ENCODE measurements at places on chromosomes 11 and 22.

- peak; percentile 61 for DNase-seq
Observed at GRCh38 chr11:86062719-86063118, 6.2 kb downstream of the PICALM start.

DNA sequence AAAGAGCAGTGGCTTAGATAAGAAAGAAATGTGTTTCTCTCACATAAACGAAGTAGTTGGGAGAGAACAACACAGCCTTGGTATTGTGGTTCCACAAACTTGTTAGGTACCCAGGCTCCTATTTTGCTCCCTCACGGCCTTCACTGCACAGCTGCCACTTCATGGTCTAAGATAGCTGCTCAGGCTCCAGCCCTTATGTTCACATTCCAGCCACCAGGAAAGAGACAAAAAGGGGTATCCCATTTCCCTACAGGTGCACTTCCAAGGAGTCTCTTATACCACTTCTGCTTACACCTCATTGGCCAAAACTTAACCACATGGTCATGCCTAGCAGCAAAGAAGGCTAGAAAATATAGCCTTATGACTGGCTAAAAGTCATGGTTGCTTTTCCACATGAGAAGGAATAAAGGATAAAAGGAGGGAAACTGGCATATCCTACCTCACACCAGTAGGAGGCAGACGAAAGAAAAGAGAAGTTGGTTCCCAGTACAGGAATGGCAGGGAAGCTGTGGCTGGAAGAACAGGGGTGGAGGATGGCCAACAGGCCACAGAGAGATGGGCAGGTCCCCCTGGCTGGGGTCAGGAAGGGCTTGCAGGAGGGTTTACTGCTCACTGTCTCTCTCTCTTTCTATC lies 5.4 kb upstream of the HDHD5 start:
- DNase-seq, result no peak

- peak; percentile 83 for DNase-seq
Observed at GRCh38 chr11:95764267-95764898, 25.2 kb downstream of the FAM76B start.

DNA sequence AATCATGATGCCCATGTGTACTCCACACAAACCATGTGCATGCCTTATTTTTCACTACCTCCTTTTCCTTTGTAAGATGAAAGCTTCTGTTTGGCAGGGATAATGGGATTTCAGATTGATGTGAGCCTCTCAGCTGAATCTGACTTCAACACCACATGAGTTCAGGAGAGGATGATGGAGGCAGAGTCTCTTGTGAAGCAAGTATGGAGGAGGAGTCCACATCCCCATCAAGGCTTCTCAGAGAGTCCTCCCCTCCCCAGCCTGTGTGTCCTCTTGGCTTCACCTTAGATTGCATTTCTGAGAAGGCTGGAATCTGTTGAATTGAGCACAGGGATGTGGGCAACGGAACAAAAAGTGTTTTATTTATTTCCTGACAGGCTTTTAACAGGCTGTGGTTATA lies 370.4 kb downstream of the FAT3 start:
- DNase-seq, result no peak

DNA sequence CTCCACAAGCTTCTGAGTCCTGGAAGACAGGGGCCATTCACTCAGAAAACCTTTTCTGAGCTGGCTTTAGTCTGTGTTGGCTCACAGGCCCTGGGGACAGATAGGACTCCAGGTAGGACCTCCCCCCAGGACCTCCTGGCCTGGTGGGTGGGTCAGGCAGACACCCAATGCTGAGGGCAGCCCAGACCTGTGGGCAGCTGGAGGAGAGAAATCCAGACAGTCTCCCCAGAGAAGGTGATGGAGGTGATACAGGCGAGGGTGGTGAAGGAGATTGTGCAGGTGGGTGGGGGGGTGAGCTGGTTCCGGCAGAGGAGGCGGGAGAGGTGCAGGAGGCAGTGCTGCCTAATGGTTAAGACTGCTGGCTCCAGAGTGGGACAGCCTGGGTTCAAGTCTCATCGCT lies 15.6 kb downstream of the LRRC32 start:
- DNase-seq, result no peak

- no peak for DNase-seq
Observed at GRCh38 chr22:47188261-47189055, 426.0 kb downstream of the TBC1D22A start.

DNA sequence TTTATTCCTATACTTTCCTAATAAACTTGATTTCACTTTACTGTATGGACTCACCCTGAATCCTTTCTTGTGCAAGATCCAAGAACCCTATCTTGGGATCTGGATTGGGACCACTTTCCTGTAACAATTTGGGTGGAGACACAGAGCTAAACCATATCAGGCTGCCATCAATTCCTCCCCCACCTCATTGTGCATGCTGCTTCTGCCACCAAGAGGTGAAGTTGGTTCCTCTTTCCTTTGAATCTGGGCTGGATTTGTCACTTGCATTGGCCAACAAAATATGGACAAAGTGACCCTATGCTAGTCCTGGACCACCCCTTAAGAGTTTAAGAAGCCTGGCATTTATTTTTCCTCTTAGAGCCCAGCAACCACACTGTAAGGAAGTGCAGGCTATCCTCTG lies 39.4 kb upstream of the CEP295 start:
- DNase-seq, result no peak

- no peak for DNase-seq
Observed at GRCh38 chr11:28274216-28274615, 166.0 kb downstream of the METTL15 start.

DNA sequence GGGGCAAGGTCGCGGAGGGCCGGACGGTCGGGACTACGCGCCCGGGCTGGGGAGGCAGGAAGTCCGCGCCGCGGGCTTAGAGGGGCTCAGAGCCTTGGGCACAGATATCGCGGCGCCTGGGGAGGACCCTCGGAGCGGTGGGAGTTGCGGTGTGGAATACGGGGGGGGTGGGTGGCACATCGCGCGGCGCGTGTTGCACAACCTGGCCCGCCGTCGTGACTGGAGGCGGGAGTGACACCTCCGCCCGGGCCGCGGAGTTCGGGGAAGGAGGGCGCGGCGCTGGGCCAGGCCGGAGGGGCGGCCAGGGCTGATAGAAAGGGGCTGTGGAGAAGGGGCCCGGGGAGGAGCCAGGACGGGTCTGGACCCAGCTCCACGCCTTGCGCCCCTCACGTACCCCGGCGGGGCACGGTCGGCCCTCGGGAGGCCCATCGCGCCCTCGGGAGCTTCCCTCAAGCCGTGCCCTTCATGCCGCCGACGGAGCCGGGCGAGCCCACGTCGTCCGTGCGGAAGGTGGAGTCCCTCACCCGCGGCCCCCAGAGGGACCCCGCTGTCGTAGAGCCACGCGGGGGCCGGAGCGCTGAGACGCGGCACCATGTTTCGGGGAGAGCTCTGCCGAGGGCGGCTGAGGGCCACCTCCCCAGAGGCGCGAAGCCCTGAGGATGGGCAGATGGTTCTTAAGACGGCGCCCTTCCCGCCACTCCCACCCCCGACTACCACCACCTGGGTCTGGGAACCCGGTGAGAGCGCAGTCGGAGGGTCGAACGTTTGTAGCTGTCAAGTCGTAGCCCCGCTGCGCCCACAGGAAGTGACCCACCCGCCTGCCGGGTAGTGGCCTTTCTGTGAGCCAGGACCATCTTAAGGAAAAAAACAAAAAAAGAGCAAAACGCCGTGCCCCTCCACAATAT lies 729 bp downstream of the IL17RA start:
- no peak for DNase-seq

GRCh38 chr11:65308281-65308891 lies 6.3 kb upstream of the CDC42EP2 start:
- DNase-seq, result no peak

DNA sequence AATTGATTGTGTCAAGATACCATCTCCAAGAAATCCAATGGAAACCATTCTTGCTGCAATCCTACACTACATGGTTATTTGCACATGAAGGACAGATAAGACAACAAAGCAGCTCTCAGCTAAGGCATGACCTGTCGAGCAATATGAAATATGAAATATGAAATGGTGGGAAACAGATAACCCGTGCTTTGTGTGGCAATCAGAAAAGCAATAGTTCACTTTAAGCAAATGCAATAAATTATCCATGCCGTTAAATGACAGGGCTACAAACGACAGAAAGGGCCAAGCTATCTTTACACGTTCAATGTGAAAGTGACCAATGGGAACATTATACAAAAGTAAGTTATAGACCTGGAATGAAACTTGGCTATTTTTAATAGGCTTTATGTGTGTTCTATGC lies 35.2 kb downstream of the KMT5B start:
- no peak for DNase-seq

DNA sequence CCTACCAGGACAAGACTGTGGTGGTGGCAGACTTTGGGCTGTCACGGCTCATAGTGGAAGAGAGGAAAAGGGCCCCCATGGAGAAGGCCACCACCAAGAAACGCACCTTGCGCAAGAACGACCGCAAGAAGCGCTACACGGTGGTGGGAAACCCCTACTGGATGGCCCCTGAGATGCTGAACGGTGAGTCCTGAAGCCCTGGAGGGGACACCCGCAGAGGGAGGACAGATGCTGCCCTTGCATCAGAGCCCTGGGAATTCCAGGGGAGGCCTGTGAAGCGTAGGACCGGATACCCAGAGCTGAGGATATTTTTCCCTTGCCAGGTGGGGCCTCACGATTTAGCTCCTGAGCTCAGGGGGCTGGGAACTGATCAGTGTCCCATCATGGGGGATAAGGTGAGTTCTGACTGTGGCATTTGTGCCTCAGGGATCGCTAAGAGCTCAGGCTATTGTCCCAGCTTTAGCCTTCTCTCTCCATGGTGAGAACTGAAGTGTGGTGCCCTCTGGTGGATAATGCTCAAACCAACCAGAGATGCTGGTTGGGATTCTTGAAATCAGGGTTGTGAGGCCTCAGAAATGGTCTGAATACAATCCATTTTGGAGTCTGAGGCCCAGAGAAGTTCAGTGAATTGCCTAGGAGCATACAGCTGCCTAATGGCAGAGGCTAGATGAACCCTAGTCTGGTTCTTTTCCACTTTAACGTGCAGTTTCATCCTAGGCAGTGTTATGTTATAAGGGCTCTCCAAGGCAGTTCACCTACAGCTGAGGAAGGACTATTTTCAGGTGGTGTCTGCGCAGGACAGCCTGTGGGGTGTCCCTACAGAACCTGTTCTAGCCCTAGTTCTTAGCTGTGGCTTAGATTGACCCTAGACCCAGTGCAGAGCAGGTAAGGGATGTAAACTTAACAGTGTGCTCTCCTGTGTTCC lies 19.5 kb downstream of the PIK3IP1 start:
- DNase-seq, result peak; percentile 79

- DNase-seq, result no peak
Observed at GRCh38 chr11:16856022-16856471, 117.6 kb downstream of the C11orf58 start.

- DNase-seq, result peak; percentile 94
Observed at GRCh38 chr11:65102142-65103095, 6.4 kb downstream of the VPS51 start.

DNA sequence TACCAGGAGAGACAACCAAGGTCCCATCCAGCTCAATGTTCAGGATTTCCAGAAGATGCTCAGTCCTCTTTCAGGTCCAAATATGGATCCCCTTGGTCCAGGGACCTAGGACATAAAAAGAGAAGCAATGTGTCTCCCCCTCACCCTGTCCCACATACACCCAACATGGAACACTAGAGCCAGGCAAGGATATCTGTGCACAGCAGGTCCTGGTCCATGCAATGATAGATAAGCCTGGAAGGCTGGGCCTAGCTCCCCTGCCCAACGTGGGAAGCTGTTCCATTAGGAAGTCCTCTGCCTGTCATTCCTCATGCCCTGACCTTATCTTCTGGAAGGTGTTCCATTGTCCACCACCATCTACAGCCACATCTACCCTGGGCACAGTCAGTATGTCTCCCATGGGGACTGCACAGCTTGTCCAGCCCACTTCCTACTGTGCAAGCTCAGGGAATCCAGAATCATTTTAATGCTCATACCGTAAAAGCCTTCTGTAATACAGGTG lies 1434.8 kb downstream of the TBC1D22A start:
- no peak for DNase-seq

- DNase-seq, result no peak
Observed at GRCh38 chr22:29070490-29070889, 2.3 kb upstream of the KREMEN1 start.

- DNase-seq, result no peak
Observed at GRCh38 chr22:47804281-47804680, 1041.8 kb downstream of the TBC1D22A start.

DNA sequence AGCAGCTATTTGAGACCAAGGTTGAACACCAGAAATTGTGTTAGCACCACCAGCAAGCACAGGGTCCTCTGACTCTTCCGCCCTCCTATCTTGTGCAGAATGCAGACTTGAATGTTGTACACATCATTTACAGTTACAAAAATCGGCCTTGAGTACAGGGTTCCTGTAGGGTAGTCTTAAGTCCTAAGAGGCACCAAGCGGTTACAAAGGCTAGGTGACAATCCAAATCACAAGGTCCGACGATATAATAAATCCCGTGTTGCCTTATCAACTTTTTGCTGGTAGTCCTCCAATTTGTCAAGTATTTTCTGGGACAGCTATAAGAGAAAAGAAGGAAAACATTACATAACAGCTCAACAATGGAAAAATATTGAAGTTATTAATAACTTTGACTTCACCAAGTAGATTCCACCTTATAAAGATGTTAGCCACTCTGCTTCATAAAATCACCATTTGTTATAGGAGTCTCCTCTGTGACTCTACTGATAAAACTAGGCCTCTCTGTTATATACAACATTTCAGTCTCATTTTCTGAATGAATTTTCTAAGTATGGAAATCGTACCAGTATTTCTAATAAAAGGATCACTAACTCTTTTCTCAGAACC lies 11.8 kb upstream of the FNBP4 start:
- no peak for DNase-seq

DNA sequence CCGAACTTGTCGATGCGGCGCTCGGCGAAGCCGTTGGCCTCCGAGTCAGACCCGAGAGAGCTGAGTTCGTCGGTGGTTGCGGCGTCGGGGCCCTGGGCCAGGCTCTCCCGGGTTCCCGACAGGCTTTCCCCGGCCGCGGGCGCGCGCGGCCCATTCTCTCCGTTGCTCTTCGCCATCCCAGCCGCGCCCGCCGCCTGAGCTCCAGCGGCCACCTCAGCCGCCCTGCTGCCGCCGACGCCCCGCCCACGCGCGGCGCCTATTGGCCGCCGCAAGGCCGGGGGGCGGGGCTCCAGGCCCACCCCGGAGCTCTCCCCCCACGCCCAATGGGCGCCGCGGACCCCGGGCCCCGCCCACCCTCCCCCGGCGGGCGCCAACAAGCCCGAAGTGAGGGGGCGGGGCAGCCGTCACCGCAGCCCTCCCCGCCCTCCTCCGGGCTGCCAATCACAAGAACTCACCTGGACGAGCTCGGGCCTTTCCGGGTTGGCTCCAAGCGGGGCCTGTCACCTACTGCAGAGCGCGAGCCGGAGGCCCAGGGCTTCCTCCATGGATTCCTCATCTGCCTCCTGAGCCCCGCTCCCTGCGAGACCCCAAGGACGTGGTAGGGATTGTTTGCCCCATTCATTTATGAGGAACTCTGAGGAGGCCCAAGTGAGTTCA lies at the start of gene TBC1D10A:
TBC1D10A (minus strand) TSS at position 236 of the 657 bp plus-strand sequence; CDS start at position 176, 60 bp downstream.
- DNase-seq, result peak; percentile 82

- DNase-seq, result no peak
Observed at GRCh38 chr11:69295079-69295994, 1.4 kb downstream of the MYEOV start.

GRCh38 chr11:15150507-15150906 lies 35.8 kb downstream of the INSC start:
- DNase-seq, result no peak

All from pons (tissue), 1 donor.